ENCODE measurements at places on chromosomes 5 and 9.

- DNase-seq, result peak; percentile 81
These were observed 7.5 kb downstream of the NHP2 start for GRCh38 chr5:178145965-178146820.

- DNase-seq, result peak; percentile 65
These were observed 7.1 kb downstream of the ACTL7A start for GRCh38 chr9:108869092-108869725.

GRCh38 chr9:78369639-78370219 is 72.8 kb downstream of the PSAT1 start:
- peak; percentile 42 for DNase-seq

DNA sequence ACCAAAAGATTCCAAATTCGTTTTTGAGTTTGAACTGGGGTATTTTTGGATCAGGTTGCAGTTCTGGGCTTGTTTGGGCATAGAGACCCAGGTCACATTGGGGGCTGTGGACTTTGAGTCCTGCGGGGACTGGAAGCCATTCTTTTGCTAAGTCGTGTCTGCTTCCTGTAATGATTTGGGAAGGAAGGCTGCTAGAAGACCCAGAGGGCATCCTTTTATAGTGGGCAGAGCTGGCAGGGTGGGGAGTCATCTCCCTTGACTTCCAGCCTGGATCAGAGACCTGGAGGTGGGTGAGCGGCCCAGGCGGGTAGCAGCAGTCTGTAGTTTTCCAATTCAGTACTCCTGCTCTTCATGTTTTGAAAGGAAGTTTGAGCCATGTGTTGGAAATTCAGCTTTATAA is 11.3 kb downstream of the ZNF618 start:
- no peak for DNase-seq

DNA sequence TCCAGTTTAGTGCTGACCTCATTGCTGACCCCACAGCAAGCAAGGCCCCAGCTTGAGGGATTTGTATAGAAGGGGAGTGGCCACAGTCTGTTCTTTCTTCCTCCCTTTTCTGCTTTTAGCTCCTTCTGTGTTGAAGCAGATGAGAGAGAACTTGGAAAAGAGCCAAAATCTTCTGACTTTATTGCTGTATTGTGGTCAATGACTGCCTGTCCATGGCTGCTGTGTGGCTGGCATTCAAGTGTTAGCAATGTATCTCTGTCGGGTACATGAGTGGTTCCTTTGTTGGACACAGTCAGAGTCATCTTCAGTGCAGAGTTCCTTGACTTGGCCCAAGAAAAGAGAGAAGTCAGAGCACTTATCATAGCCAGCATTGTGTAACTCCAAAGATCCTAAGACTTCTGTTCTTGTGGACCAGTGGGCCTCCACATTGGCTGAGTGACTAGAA is 154.1 kb downstream of the LRRC70 start:
- DNase-seq, result peak; percentile 75

DNA sequence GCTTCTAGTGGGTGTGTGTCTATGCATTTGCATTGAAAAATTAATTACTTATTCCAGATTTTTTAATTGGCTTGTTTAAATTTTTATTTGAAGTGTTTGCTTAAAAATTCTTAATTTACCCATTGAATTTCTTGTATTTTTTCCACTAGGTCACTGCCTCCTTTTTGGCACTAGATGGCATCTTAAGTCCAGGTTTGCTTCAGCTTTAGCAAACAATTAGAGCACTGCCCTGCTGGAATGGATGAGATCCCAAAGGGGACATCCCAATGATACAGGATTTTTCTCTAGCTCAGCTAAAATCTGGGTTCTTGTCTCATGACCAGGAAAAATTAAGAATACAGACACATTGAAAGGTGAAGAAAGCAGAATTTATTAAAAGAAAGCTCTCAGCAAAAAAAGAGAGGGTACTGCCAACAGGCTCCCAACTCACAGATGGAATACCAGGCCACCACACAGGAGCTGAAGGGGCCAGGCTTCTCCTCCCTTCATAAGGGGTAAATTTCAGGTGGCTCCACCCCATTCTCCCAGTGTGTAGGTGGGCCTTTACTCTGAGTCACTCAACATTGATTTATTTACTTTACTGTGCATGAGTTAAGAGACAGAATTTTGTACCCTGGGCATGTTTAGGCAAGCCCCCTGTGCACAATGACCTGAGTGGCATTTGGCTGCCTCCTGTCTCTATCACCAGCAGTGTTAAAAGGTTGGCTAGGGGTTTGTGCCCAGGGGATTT is 532.4 kb downstream of the ANXA1 start:
- DNase-seq, result peak; percentile 88

DNA sequence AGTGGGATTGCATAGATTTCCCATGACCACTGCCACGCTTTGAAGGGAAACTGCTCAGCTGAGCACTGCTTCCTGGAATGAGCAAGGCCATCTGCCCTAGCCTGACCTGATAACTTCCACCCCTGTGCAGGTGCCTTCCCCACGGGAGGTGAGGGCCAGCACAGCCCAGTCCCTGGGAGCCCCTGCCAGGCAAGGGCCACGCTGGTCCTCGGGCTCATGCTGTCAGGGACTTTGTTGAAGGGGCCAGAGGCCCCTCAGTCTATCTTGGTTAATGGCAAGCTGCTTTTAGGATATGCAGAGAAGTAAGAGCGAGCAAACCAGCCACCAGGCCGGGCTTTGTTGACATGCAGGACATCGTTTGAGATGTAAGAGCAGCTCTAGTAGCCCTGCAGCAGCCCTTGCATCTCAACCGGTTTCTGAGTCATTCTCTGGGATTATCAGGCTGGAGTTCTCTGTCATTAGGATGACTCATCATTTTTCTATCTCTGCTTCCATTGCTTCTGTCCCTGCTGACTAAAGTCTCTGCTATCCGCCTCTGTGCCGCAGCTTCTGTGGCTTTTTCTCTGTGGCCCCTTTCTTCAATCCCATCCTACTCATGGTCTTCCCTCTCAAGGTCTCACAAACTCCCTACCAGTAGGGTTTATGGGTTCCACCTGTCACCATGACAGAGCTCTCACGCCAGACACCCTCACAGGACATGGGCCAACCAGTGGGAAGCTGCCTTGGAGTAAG is 30.6 kb upstream of the IQGAP2 start:
- peak; percentile 91 for DNase-seq

GRCh38 chr5:173451031-173451430 is 122.8 kb upstream of the STC2 start:
- no peak for DNase-seq

DNA sequence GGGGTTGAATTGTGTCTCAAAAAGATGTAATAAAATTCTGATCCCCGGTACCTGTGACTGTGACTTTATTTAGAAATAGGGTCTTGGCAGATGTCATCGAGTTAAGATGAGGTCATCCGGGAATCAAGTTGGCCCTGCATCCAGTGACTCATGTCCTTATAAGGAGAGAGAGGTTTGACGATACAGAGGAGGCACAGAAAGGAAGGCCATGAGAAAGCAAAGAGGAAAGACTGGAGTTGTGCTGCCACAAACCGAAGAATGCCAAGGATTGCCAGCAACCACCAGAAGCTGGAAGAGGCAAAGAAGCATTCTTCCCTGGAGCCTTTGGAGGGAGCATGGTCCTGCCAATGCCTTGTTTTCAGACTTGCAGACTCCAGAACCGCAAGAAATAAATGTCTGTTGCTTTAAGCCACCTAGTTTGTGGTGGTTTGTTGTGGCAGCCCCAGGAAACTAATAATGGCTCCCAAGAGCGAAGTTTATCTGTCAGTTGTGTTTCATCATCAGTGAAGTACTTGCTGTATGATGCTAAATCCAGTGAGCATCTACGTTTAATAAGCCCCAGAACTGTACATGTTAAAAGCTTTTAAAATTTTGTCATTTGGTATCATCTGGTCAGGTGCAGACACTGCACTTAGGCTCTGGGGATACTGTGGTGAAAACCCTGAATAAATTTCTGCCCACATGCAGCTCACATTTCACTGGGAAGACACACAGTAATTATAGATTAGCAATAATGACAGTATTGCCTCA is 114.8 kb downstream of the TLE4 start:
- peak; percentile 88 for DNase-seq

GRCh38 chr5:123262216-123262823 is 160.9 kb downstream of the CEP120 start:
- no peak for DNase-seq

- no peak for DNase-seq
These were observed 20.3 kb downstream of the C5orf63 start for GRCh38 chr5:127053049-127053448.

DNA sequence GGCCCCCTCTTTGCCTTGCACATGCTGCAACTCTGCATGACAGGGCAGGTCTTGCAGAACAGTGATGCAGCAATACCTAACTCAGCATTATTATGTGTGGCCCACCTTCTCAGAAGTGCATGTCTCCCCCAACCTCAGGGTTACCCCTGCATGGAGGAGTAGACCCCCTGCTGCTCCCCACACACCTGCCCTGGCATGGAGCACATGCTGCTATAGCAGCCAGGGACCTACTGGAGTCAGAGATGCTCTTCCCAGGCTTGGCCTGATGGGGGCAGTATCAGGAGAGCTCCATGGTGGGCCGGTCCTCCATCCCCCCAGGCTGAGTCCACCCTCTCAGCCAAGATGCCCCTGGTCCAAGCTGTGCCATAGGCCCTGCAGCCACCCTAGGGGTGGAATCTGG is 13.2 kb upstream of the BOD1 start:
- no peak for DNase-seq

- no peak for DNase-seq
These were observed 30.9 kb downstream of the KCTD16 start for GRCh38 chr5:144201588-144201987.

DNA sequence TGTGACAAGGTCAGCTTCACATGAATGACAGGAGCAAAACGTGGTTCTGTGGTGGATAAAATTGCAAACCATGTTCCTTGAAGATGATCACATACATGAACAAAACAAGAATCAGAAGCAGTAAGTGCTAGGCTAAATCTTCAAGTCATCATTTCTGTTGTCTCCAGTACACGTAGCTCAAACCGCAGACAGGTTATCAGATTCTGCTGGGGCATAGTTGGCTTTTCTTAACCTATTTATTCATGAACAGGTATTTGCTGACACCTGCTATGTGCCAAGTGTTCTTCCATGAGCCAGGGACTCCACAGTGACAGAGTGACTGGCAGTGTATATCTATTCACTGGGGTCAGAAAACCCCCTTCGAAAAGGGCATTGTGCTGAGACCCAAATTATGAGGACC is 20.8 kb downstream of the MFAP3 start:
- no peak for DNase-seq

DNA sequence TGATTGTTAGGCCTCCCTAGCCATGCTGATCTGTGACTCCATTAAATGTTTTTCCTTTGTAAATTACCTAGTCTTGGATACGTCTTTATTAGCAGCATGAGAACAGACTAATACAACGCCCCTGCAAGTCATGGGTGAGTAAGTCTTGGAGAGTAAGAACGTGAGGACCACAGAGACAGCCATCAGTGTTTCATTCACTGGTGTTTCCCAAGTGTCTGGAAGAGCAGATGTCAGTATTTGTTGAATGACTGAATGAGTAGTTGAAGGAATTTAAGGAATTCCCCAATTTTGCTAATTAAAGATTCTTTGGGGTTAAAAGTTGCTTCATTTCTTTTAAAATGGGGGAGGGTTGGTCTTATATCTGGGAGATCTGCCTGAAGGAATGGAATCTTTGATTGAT is 178.8 kb downstream of the TRIO start:
- no peak for DNase-seq
